ENCODE measurements at places on chromosomes 6 and 20.

GRCh38 chr6:121876721-121877120 lies 441.3 kb downstream of the GJA1 start:
- no peak for DNase-seq

GRCh38 chr6:25171301-25171700 lies 107.9 kb upstream of the CARMIL1 start:
- no peak for DNase-seq

DNA sequence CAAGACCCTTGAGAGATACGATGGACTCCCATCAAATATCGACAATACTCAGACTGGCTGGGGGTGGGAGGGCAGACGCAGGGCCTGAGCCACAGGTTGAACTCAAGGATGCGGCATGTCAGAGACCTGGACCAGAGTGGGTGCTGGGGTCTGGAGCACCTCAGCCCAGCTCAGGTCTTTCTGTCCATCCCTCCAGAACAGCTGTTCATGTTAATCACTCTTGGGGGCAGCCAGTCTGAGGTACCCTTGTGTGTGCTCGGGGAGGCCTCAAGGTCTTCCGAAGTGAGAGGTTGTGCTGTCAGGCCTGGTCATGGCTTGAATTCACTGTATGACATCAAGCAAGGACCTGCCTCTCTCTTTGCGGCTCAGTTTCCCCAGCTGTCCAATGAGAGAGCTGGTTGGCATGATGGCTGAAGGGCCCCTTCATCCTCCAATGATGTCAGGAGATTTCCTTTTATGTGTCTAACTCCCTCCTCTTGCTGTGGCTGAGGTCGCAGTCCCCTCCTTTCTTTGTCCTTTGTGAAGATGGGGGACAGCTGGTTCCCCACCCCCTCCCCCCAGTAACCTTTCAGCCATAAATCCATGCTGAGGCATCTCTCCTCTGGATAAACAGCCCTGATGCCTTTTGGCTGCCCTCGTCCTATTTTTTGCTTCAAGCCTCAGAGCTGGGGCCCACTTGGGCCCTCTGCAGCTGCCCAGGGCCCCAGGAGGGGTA lies 15.3 kb downstream of the MYH7B start:
- DNase-seq, result no peak

DNA sequence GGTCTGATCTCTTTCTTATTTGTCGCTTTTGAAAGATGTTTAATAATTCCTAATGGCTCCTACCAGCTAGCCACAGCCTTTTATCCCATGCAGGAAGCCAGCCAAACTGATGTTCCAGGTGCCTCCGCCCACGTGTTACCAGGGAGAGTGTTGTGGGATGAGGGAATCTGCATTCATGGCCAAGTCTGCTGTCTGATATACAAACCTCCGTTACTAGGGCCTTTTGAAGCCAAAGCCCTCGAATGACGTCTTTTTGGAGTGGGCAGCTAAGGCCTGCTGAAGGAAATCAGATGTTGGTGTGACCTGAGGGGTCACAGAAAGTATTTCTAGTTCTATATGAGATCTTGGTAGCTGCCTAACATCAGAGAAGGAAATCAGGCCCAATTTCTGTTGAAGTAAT lies 21.3 kb downstream of the STK35 start:
- DNase-seq, result no peak

DNA sequence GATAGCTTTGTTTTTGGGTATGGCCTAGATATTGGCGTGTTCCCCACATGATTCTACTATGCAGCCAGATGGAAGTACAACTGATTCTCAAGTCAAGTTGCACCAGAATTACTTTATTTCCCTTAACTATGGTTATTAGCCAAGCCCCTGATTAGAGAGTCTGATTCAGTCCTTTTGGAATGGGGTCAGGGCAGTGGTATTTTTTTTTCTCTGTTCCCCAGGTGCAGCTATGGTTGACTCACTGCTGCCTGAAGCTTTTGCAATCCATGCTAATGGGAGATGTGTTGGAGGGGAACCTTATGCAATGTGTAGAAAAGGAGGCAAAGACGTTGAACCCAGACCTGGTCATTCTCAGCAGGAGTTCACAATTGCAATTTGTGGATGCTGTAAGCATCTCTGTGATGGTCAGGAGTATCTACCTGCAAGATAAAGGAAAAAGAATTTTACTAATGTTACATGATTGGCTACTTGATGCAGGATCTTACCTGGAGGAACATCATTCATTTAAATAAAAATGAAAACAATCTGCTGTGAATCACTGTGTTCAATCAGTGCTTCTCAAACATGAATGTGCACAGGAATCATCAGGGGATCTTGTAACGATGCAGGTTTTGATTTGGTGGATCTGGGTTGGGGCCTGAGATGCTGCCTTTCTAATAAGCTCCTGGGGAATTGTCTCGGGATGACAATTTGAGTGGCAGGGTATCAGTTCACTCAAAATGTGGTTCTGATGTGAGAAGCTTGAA lies 49.4 kb downstream of the PFDN4 start:
- no peak for DNase-seq

- no peak for DNase-seq
Measured at GRCh38 chr20:14341801-14342200, 4.4 kb upstream of the FLRT3 start.

GRCh38 chr6:119346936-119347335 lies 2.6 kb downstream of the MAN1A1 start:
- DNase-seq, result no peak

DNA sequence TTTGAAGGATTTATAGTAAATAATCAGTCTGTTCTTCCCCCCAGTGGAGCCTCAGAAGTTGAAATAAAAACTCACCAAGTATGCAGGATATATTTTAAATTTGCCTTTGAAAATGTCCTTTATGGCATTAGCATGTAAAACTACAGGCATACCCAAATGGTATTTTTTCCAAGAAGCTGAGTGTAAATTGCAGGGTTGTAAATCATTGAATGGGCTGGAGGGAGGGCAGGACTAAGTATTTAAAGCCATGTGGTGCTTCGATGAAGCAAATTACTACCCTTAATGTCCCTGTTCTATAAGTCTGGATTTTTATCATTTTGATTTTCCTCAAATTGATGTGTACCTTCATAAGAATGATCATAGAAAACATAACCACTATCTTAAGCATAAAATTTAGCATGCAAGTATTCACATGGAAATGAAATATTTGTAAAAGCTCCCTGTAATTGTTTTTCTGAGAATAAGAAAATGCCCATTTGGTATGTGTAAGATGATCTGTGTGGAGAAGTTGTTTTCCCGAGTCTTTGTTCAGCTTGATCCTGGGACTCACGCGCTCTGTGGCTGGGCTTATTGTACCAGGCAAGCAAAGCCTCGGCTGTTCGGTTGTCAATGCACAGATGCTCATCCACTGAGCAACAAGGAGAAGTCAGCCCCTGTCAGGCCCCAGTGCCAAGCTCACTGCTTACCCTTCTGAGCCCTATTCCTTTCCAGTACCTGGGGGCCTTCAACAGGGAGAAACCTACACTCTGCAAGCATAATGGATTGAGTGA lies 66.7 kb downstream of the CD164 start:
- no peak for DNase-seq

DNA sequence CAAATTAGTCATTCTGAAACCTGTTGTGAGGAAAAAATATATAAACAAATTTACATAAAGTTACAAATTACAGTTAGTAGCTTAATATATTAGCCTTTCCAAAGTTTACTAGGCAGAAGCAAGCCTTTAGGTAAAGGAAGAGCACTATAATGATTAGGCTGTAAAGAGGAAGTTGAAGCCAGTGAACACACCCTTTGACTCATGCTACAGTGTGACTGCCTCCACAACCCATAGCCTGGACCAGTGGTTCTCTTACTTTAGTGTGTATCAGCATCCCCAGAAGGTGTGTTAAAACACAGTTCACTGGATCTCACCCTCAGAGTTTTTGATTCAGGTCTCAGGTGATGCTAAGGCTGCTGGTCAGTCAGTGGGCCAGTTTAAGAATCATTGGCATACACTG lies 91.4 kb upstream of the DEFB112 start:
- no peak for DNase-seq

- DNase-seq, result no peak
Measured at GRCh38 chr20:61391812-61392520, 139.9 kb downstream of the CDH4 start.

- DNase-seq, result no peak
Measured at GRCh38 chr20:25077610-25078169, 4.3 kb downstream of the VSX1 start.

GRCh38 chr6:35038076-35038475 lies 103.1 kb downstream of the TCP11 start:
- DNase-seq, result no peak

- no peak for DNase-seq
Measured at GRCh38 chr20:17601957-17602356, 32.1 kb downstream of the DSTN start.

DNA sequence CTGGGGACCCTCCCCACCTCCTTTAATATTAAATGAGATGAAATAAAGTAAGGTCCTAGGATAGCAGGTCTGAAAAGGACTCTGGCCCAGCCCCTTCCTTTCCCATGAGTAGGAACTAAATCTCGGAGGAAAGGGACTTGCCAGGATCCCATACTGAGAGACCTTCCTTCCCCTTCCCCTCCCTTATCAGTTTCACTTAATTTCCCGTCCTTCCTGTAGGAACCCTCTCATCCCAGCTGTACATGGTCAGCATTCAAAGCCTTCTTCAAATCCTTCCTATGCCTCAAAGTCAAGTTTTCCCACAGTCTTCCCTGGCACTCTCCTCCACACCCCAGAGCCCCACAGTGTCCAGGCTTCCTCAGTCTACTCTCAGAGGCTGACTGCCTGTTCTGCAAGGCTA lies 71.3 kb upstream of the MYL9 start:
- DNase-seq, result no peak

- no peak for DNase-seq
Measured at GRCh38 chr6:48073976-48074767, 36.8 kb downstream of the PTCHD4 start.

DNA sequence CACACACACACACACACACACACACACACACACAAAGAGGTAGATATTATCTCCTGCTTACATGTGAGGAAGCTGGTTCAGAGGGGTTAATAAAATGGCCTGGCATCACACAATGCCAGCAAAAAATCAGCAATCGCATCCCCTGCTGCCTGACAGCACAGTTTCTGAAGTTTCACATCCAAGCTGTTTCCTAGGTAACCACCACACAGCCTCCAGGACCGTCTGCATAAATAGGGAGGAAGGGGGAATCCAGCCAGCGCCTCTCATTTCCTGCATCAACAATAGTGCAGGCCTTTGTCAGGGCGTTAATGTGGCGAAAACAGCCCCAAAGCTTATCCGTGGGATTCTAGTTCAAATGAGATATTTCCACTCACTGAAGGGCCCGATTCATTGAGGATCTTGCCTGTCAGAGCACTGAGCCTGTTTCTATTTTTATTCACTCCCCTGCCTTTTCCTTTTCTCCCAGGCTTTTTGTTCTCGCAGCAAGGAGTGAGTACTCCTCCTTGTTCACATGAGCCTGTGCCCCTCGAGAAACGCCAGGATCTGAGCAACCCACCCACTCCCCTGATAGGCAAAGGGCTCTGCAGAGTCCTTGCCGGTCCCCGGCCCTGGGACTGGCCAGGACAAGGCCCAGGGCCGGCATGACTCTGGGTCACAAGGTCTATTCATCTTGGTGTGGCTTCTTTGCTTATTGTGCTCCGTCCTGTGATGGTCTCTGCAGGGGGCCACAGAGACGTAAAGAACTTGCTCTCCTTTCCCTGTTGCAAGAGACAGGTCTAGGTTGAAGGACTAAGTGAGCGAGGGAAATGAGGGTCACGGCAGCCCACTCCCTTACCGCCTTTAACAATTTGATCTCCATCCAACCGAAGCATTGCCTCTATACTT lies 32.7 kb downstream of the TUBB2B start:
- DNase-seq, result peak; percentile 39

GRCh38 chr20:37901654-37902503 lies 1.0 kb upstream of the VSTM2L start:
- peak; percentile 27 for DNase-seq

GRCh38 chr6:87099472-87099871 lies 4.6 kb upstream of the CGA start:
- no peak for DNase-seq

GRCh38 chr20:48819821-48820648 lies 7.8 kb downstream of the PREX1 start:
- DNase-seq, result no peak

DNA sequence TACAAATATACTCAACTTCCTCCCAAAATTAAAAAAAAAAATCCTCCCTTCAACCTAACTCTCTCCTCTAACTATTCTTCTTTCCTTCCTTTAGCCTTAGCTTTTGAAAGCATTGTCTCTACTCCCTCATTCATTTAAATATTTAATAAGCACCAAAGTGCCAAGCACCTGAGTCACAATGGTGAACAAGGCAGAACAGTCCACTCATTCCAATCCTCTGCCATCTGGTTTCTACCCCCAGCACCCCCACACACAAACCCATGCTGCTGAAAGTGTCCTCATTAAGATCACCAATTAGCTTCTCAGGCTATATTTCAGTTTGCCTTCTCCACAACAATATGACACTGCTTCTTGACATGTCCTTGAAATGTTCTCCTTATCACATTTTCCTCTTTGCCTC lies 76.3 kb downstream of the DTNBP1 start:
- DNase-seq, result no peak

- DNase-seq, result peak; percentile 47
Measured at GRCh38 chr20:32190616-32191415, 16.7 kb downstream of the PLAGL2 start.

DNA sequence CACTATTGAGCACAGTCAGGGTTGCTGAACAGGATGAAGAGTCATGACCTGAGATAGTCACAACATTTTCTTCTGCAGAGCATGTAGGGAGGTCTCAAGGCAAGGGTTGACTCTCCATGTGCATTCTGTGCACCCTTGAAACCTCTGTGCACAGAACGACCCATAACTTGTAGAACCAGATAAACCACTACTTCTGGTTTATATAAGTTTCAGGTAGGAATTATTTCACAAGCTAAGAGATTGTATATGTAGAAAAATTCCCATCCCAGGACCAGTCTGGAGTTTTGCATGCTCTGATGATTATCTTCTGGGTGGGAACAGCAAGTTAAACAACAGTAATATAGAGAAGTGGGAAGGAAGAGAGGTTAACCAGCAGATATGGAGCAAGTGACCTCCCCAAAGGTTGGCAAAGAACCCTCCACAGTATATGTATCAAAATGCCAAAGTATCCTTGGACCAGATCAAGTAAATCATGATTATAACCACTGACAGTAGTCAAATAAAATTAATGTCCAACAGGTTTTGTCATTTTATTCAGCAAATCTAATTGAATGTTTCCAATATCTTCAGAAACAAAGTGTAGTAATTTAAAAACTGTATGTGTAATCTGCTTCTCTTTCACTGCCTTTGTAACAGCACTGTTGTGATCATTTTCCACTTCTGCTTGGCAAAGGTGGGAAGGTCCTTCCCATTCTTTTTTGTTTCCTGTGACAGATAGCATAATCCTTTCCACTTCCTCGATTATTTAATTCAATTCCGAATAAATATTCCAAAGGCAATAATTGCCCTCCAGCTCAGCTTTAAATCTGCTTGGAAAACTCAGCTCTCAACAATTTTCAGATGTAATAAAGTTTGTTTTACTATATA lies 104.4 kb downstream of the SYNE1 start:
- DNase-seq, result no peak

- DNase-seq, result no peak
Measured at GRCh38 chr6:110581679-110582078, 105.3 kb upstream of the SLC22A16 start.

Data from NCI-H1105 treated with DMSO at 0.1 percent for 48 hours (cell line).